ENCODE measurements at places on chromosomes 3 and 15. TPM values are rescaled to one million over a fixed set of nuclear protein-coding genes. Genes with fewer than 3 reads are reported as not detected.
A peak's percentile ranks its signal among the peaks of the same experiment; 100 is the strongest.

GRCh38 chr3:73259291-73259690 is 197.8 kb downstream of the EBLN2 start:
- no peak for DNase-seq

DNA sequence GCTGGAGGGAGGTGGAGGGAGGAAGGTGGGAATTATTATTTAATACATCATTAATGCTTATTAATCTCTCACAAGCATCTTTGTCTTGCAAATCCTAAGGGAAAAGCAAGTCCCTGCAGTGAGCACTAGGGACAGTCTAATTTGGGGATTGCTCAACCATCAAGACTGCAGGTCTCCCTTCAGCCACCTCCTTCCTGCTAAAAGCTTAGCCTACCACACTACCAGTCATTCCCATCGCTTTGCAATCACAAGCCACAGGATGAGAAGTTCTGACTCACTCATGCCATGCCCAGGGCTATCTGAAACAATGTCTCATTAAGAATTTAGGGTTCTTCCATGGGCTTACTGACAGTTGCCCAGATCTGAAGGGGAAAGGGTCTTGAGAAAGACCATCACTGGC is 51.0 kb upstream of the EIF1B start:
- DNase-seq: peak; percentile 93

- DNase-seq: peak; percentile 40
Measured at GRCh38 chr15:60074181-60074885, 70.2 kb downstream of the FOXB1 start.

NCK1 gene
- 37.0 TPM for total RNA-seq

DNA sequence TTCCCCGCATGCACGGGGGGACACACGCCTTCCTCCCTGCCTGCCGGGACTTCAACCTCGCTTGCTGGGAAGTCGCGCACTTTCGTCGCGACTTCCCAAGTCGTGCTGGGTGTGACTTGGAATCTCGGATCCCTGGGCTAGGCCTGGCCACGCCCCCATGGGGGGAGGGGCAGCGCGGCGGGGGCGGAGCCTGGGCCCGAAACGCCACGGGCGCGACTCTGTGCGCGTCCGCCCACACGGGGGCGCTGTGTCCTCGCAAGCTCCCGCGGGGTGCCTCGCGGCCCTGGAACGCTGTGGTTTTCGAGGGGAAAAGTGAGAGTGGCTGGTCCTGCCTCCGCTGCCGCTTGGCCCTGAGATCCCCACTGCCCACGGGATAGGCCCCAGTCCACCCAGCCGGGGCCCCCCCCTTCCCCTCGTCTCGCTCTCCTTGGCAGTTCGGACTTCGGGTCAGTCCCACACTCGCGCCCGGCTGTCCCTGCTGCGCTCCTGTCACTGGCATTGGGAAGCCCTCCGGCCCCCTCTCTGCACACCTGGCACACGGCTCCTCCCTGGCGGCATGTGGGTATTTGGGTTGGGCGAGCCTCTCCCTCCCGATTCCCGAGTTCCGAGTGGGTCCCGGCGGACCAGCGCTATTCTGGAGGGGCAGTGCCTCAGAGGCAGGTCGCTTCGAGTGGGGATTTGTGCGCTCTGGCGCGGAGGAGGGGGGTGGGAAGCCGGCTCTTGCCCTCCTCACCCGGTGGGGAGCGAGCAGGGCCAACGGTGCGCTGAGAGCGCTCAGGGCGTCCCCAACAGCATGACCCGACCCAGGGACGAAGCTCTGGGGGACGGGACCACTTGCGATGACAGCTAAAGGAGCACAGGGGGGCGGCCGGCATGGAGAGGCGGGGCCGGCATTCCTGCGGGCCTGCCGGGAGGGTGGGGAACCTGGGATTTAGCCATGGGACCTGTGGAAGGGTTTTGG is 23.6 kb downstream of the SEC61A1 start:
- peak; percentile 63 for DNase-seq

DNA sequence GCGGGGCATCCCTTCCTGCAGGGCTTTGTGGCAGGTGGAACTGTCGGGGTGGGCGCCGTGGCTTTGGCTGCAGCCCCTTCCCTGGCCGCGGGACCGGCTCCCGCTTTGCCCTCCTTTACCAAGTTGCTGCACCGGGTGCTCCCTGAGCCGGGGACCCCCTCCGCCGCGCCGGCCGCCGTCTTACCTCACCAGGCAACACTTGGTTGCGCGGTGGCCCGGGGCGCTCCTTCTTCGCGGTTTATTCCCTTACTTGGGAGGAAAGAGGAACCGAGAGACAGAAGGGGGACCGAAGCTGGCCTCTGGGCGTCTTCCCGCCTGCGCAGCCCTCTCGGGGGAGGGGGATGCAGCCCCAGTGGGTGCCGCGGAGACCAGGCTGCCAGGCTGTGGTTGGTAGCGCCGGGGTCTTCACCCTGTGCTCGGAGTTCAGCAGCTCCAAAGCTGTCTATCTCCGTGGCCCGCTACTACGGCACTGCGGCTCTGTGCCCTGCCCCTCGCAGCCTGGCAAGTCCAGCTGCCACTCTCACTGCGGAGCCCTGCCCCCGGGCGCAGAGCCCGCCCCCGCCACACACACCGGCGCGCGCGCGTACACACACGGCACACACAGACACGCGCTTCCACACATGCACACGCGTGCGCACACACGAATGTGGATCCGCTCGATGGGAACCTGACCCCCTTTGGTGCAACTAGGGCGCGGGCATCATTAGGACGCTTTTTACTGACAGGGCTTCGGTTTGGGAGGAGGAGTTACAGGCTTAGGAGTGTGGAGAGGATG is at the start of gene DGKG:
Gene DGKG (minus strand): TSS at position 473 of the 775 bp plus-strand sequence. CDS start 41,775 bp downstream, outside the sequence.
- DNase-seq: peak; percentile 21

FOXL2 gene
- total RNA-seq: 0.36 TPM

GRCh38 chr3:45551214-45552010 is 43.1 kb upstream of the LIMD1 start:
- peak; percentile 100 for DNase-seq

DNA sequence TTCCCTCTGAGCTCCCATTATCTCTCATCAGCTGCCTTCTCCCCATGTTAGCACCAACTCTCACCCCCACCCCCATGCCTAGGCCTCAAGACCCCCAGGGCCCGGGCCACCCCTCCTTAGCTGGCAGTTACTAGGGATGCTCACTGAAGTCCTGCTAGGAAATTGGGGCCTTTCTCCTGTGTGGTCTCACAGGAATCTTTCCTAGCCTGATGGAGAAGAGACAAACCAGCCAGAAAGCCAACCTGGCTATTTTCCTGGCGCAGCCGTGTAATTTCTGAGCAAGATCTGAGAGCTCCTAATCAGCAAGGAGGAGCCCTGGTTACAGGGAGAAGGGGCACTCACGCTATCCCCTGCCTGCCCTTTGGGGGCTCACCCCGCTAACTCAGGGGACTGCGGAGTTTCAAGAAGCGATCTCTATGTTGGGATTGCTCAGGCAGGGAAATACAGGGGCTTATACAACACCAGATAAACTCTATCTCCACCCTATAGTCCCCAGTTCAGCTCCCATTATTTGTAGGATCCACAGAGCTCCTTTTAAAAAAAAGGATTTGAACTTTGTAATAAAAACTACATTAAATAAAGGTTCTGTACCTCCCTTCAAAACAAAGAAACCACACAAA is 25.2 kb downstream of the NR2F2 start:
- no peak for DNase-seq

GRCh38 chr3:181753391-181753790 is 41.7 kb downstream of the SOX2 start:
- DNase-seq: no peak

DNA sequence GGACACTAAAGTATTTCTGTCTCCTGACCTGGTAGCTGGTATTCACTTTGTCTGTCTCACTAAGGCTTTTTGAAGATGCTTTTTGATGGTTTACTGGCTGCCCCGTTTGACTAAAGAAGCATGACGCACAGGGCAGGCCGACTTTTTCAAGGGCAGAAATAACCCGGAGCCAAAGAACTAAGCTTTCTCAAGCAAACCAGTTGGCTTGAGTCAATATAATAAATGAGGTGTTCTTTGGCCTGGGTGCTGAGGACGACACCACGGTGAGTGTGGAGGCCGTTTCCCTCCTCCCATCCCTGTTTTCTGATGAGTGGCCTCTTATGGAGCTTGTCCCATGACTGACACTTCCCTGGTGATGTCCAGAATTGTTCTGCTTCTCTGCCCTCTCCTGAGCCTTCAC is 220.9 kb downstream of the ITPR1 start:
- DNase-seq: no peak

DNA sequence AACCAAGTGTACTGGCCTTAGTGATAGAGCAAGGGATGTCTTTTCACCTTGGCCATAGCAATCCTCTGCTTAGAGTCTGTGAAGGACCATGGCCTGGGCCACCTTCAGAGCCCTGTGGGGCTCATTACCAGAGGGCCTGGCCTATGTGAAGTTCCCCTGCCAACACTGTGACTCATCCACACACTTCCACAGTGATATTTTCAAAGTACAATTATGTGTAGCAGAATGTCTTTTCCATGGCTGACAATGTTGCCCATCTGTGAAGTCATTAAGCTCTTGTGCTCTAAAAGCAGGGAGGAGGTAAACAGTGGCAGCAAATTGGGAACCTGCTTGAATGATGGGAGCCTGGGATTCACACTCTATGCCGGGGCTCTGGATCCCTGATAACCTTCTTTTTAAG is 12.2 kb upstream of the CACNA1D start:
- no peak for DNase-seq

IQCF6 gene
- total RNA-seq: not detected

PLAAT1 gene
- not detected for total RNA-seq

DNA sequence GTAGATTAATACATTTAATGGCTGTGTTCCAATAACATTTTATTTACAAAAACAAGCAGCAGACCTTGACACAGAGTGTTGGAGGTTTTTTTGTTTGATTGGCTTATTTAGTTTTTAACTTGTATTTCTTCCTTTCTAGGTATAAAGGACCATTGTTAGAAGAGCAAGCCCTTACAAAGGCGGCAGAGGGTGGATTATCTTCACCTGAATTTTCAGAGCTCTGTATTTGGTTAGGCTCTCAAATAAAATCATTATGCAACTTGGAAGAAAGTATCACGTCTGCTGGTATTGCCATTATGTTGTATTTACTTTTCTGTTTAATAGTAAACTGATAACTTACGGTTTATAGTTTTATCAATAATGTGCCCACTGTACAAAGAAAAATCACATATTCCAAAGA is 10.0 kb downstream of the FAM98B start:
- no peak for DNase-seq

DNA sequence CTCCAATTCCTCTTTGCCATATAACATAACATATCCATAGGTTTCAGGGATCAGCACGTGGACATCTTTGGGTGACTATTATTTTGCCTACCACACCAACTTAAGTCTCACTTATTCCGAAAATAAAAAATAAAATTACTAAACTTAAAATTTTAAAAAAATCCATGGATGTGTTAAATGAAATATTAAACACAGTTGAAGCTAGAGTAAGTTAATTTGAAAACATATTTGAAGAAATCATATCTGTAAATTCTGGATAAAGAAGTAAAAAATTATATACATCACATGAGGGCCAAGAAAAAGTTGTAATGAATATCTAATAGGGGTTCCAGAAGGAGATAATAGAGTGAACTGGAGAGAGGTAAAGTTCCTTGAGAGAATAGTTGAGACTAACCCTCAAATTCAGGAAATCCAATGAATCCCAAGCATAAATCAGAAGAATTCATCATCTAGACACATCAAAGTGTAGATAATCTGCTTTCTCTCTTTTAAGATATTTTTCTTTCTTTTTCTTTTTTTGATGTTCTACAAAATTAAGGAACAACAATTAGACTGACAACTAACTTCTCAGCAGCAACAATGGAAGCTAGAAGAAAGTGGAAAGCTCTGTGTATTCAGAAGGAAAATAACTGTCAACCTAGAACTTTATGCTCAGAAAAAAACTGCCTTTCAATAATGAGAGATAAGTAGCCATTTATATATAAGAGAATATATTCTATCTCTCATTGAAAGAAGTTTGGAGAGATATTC is 147.4 kb downstream of the ABHD5 start:
- DNase-seq: no peak

GRCh38 chr3:45595364-45596195 is 1.0 kb downstream of the LIMD1 start:
- peak; percentile 55 for DNase-seq

FOXL2NB gene
- under 0.01 TPM for total RNA-seq

GABRR3 gene
- total RNA-seq: not detected

GRCh38 chr3:184144505-184144904 is 9.3 kb downstream of the EIF2B5 start:
- no peak for DNase-seq

- no peak for DNase-seq
Measured at GRCh38 chr15:95912280-95912625, 418.2 kb upstream of the NR2F2 start.

DNA sequence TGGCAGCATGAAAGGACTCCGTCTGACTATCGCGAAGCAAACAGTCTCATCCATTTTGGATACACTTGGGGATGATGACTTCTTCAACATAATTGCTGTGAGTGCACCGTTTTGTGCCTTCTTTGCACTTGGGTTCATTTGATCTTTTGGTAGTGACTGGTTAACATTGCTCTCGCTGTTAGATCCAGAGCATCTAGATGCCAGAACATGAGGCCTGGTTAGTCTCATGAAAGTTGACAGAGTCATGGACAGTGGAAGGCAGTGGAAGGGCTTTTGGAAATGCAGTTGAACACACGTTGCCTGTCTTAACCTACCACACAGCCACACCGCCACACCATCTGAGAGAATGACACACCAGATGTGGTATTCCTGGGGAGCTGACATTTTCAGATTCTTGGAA is 357.9 kb downstream of the LRTM1 start:
- DNase-seq: no peak

P2RY1 gene
- total RNA-seq: 0.48 TPM

GRCh38 chr3:71905426-71905825 is 120.5 kb upstream of the PROK2 start:
- no peak for DNase-seq

DNA sequence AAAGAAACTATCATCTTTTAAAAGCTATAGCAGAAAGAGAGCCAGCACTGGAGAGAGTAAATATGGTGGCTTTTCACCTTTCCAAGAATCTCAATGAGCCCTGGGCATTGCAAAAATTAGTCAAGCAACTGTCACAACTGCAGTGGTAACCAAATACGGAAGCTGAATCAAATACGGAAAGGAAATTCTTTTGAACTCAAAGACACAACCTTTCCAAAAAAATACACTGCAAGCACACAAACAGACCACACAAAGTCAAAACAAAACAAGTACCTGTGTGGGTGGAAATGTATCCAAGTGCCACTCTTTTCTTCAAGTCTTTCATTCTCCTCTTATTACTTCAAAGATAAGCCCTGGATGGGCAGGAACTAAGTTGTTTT is 17.6 kb downstream of the VGLL4 start:
- DNase-seq: no peak

GRCh38 chr3:188270423-188270972 is 116.5 kb downstream of the LPP start:
- peak; percentile 93 for DNase-seq

GRCh38 chr3:42780892-42781700 is 8.0 kb upstream of the CCDC13 start:
- DNase-seq: peak; percentile 71

ATP10A gene
- not detected for total RNA-seq

- DNase-seq: no peak
Measured at GRCh38 chr15:77544162-77544561, 88.5 kb downstream of the LINGO1 start.

DNA sequence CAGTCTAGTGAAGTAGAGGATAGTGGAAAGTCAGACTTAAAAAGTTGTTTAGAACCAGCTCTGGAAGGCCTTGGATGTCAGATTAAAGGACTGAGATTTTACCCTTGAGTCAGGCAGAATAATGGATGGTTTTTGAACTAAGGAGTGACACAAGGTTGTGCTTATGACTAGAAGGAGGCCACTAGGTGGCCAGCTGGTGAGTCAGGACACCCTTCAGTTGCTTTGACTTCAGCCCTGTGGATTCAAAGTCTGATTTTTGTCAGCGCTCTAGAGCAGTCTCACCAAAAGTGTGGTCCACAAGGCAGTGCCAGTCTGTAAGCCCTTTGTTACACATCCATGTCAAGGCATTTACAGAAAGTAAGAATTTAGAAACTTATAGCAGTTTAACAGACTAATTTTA is 3.8 kb upstream of the GABPB1 start:
- peak; percentile 63 for DNase-seq

Measured in RPMI7951 (cell line).